ENCODE measurements at places on chromosomes 7 and 10.
A peak's percentile ranks its signal among the peaks of the same experiment; 100 is the strongest.

- DNase-seq = no peak
Measured at GRCh38 chr7:124779194-124779593, 13.6 kb upstream of the GPR37 start.

- DNase-seq = no peak
Measured at GRCh38 chr7:89623018-89623672, 531.1 kb upstream of the STEAP1 start.

- no peak for DNase-seq
Measured at GRCh38 chr7:46685051-46685450, 764.0 kb upstream of the IGFBP3 start.

DNA sequence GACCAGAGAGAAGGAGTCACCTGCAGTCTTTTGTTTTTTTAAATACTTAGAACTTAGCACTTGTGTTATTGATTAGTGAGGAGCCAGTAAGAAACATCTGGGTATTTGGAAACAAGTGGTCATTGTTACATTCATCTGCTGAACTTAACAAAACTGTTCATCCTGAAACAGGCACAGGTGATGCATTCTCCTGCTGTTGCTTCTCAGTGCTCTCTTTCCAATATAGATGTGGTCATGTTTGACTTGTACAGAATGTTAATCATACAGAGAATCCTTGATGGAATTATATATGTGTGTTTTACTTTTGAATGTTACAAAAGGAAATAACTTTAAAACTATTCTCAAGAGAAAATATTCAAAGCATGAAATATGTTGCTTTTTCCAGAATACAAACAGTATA, 13.5 kb downstream of the GHITM start:
- no peak for DNase-seq

DNA sequence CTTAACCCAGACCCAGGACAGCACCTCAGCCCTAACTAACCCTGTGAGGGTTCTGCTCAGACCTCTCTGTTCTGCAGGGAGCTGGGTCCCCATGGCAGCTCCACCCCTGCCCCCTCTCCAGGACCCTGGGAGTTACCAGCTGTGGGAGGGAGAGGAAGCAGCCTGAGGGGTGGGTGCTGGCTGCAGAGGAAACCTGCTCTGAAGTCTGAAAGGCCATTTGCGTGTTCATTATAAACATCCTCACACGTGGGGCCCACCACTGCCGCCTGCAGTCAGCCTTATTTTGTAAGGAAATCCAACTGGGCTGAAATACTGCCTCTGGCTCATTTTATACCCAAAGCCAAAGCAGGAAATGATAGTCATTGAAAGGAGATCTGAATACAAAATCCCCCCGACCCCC, 195.7 kb downstream of the TCERG1L start:
- no peak for DNase-seq

DNA sequence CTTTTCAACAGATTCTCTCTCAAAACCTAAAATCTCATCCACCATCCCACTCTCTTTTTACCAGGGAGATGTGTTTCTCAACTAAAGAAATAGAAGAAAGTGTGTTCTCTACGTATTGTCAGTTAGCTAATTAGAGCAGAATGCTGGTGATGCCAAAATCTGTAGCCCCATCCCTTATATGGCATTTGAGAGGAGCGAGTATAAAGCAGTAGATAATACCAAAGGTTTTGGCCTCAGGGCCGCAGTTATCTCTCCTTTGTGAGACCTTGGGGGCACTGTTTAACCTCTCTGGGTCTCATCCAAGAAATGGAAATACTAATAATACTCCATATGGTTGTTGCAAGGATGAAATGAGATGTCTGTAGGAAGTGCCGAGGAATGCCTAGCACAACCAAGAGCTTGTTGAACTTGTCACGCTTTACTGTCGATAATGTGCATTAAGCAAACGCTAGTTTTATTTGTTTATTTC, 456 bp upstream of the DLD start:
- no peak for DNase-seq

DNA sequence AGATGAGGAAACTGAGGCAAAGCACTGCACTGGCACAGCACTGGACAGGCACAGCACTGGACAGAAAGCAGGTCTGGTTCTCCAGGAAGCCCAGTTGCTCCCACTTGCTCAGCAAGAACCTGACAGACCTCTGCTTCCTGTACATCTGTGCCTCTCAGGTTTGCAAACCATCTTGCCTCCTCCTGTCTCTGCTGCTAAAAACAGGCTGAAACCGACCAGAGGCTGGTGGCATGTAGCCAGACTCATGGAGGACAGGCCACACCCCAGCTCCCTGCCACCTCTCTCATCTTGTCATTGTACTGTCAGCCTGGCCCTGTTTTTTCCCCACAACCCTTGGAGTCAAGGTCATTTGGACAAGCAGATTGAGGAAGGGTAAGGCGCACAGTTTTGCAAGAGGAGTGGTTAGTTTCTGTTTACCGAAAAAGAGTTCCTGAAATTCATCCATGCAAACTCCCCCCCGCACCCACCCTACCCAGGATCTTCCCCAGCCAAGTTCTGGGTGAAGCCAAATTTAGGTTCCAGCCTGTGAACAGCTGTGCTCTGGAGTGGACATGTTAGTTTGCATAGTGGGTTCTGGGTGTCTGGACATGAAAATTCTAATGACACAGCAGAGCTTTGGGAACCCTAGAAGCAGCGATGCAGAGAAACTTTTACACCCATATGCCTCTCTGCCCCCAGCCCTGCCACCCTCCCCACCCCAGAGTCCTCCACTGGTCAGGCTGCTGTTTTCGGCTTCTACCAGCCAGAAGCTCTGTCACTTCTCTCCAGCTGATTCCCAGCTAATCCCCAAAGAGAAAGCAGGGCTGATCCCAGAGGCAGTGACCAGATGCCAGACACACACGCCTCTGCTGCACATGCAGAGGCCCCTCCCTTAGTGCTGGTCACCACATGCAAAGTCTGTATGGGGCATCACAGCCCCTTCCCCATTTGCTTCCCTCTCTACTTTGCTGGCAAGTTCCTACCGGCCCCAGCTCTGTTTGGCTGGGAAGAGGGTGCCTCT, 8.5 kb upstream of the C10orf105 start:
- DNase-seq = peak; percentile 89

GRCh38 chr7:17659126-17659525, 281.2 kb downstream of the SNX13 start:
- no peak for DNase-seq

- DNase-seq = peak; percentile 59
Measured at GRCh38 chr10:15169555-15170401, 1.3 kb upstream of the NMT2 start.

DNA sequence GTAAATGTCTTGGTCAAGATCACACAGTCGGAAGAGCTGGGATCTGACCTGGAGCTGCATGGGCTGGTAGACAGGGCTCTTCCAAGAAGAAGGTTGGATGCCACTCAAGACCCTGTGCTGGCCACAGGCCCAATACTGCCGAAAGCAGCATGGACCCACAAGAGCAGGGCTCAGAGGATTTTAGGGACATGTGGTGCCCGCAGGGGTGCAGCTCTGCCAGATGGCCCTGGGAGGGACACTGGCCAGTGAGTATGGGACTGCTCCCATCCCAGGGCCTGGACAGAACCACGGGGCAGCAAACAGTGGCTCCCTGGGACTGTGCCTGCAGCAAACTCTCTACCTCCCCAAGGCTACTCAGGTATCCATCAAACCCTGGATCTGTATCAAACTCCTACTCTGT, 12.4 kb downstream of the MAT1A start:
- no peak for DNase-seq

Data from CD4-positive, alpha-beta T cell (primary cell).